Upper lobe of right lung (tissue), 1 donor: ENCODE measurements at places on chromosomes 7 and 10. TPM values are rescaled to one million over a fixed set of nuclear protein-coding genes. Genes with fewer than 3 reads are reported as not detected.

- no peak overlapping the region for H3K4me3 ChIP-seq
- no peak for DNase-seq
- no peak overlapping the region for H3K27ac ChIP-seq
- no peaks in the 10 kb centered on the region for H3K27me3 ChIP-seq
These were observed 5.4 kb downstream of the SGPL1 start for GRCh38 chr10:70820976-70821750.

DNA sequence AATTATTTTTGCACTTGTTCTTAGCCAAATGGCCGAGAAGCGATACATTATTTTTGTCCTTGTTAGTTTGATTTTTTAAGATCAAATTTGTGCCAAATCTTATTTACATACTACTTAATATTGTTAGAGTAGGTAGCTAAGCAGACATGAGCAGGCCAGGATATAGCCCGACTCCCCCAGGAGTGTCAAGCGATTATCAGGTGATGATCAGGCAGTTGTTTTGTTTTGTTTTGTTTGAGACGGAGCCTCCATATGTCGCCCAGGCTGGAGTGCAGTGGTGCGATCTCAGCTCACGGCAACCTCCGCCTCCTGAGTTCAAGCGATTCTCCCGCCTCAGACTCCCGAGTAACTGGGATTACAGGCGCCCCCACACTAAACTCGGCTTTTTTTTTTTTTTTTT, 71.1 kb downstream of the LYZL2 start:
- no peaks in the 10 kb centered on the region for H3K36me3 ChIP-seq
- H3K4me1 ChIP-seq: peaks cover 13% of the 10 kb centered on the region
- no peak for DNase-seq
- no peak overlapping the region for H3K27ac ChIP-seq
- no peaks in the 10 kb centered on the region for H3K27me3 ChIP-seq

GRCh38 chr10:114881417-114881816, 56.6 kb upstream of the TRUB1 start:
- H3K4me3 ChIP-seq: no peak overlapping the region
- no peaks in the 10 kb centered on the region for H3K27me3 ChIP-seq
- DNase-seq: no peak
- H3K27ac ChIP-seq: no peak overlapping the region
- H3K36me3 ChIP-seq: no peaks in the 10 kb centered on the region

DNA sequence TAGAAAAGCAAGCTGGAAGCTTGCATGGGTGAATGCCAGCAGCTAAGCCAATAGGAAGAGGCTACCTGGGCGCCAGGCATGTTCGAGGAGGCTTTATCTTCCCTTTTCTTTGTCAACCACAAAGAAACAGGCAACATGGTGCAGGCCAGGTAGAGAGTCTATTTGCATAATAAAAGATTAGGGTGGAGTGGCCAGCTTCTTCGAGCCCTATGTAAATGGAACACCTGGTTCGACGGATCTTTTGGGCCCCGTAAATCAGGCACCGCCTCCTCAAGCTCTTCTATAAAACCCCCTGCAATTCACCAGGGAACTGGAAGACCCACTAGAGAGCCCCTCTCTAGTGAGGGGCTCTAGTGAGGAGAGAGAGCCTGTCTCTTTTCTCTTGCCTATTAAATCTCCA, 1106.2 kb upstream of the CELF2 start:
- no peaks in the 10 kb centered on the region for H3K27me3 ChIP-seq
- H3K36me3 ChIP-seq: no peaks in the 10 kb centered on the region
- H3K4me1 ChIP-seq: no peaks in the 10 kb centered on the region
- no peak for DNase-seq

- H3K4me3 ChIP-seq: no peak overlapping the region
- H3K4me1 ChIP-seq: no peaks in the 10 kb centered on the region
- DNase-seq: no peak
- no peaks in the 10 kb centered on the region for H3K27me3 ChIP-seq
These were observed 52.6 kb downstream of the HTR7 start for GRCh38 chr10:90805206-90805605.

UCMA gene
- total RNA-seq: not detected

GJD4 gene
- not detected for total RNA-seq

FEZF1 gene
- total RNA-seq: not detected

HMX2 gene
- not detected for total RNA-seq

SRRM3 gene
- 1.1 TPM for total RNA-seq

CTAGE8 gene
- 4.9 TPM for total RNA-seq

SFTPA1 gene
- total RNA-seq: 11,191 TPM

COL17A1 gene
- 1.5 TPM for total RNA-seq
